Activated naive CD4-positive, alpha-beta T cell treated with anti-CD3 and anti-CD28 coated beads for 36 hours (primary cell): ENCODE measurements at places on chromosomes 5 and 9. TPM values are rescaled to one million over a fixed set of nuclear protein-coding genes. Genes with fewer than 3 reads are reported as not detected.

Gene WHRN
- total RNA-seq = 2.1 TPM

DNA sequence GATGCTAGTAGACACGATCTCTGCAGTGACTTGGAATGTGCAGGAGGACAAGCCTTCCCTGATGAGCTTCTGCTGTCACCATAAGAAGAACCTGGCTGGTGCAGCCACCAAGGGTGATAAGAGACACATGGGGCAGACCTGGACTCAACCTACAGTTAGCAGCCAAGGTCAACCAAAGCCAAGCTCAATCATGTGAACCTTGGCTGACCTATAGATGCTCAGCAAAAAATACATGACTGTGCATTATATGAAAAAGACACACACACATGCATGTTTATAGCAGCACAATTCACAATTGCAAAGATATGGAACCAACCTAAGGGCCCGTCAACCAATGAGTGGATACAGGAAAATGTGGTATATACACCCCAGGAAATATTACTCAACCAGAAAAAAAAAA is 86.9 kb downstream of the TARS1 start:
- DNase-seq = no peak

DNA sequence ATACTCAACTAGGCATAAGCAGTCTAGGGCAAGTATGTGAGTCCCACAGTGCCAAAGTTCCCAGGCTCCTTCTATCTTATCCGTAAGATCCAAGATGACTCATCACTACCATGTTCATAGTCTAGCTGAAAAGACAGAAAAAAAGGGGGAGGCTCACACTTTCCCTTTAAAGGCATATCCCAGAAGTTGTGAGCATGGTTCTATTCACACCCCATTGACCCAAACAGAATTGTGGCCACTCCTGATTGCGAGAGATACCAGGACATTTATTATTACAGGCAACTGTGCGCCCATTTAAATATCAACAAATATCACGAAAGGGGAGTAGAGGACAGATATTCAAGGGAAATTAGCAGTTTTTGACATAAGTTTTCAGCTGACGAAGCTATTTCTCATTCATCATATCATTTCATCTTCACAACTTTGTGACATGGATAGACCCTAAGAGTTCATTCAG is 8.1 kb upstream of the PFDN1 start:
- DNase-seq = no peak

DNA sequence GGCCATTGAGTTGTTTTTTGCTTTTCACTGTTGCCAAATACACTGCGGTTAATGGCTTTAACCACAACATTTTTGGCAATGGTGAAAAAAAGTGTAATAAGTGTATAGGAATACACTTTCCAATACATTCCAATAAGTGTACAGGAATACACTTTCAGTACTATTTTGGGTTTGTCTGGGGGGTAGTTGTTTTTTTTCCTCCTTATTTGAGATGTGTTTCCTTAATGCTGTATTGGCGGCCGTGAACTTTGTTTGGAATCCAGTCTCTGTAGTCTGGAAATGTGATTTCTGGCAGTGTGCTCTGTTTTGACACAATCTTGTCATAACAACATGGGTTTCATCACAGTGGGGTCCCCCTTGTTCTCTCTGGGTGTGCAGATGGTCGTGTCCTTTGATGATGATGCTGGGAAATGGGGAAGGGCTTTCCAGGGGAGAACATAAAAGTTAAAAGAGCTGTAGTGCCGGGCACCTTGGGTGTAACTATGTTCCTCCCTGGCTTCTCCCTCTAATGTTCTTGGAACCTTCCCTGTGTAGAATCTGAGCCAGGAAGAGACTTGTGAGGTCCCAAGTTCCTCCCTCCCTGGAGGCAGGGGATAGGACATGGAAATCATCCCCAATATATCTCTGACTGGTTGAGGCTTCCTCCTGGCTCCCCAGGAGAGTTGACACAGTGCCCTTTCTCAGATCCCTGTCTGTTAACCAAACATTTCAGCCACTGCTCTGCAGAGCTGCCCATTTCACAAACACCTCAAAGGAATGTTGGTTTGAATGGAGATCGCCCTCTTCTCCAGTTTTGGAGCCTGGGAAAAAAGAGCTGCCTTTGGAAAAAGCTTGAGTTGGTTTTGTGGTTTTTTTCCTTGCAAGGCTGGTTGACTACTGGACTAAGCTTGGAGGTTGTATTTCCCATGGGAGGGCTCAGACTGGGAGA is 44.8 kb downstream of the RCL1 start:
- DNase-seq = no peak

DNA sequence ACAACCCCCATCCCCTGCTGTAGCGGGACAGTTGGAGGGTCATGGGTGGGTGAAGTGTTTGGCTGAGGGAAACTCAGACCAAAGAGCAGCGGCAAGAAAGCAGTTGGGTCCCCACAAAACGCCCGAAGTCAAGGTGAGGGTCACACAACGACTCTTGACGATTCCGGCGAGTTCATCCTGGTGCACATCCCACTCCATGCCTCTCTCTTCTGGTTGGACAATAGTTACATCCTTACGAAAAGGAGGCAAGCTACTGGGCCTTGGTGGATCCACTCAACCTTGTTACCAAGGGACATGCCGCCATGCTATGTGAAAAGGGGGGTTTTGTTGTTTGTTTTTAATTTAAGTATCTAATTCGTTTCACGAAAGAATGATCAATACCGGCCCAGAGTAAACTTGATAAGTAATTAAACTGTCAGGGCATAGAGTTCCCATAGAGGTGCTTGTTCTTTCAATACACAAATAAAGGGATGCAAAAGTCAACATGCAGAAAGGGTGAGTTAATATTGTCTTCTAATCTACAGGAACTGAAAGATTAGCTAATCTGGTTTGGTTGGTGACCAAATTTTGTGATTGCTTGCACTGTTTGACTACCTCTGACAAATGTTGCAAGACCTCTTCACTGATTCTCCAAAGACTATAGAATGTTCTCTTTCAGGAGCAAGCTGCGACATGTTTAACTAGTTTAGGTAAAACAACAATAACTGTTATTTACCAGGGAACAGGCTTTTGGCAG is 732 bp upstream of the SMIM15 start:
- DNase-seq = peak; percentile 5

GRCh38 chr5:82019342-82020138 is 47.7 kb downstream of the ATG10 start:
- no peak for DNase-seq

Gene PRLR
- not detected for total RNA-seq
